ENCODE measurements at places on chromosomes 3 and 15.

GRCh38 chr15:99433026-99433756 lies 132.6 kb upstream of the MEF2A start:
- no peak for DNase-seq

- DNase-seq, result no peak
Observed at GRCh38 chr15:68432441-68433064, 590 bp upstream of the ITGA11 start.

DNA sequence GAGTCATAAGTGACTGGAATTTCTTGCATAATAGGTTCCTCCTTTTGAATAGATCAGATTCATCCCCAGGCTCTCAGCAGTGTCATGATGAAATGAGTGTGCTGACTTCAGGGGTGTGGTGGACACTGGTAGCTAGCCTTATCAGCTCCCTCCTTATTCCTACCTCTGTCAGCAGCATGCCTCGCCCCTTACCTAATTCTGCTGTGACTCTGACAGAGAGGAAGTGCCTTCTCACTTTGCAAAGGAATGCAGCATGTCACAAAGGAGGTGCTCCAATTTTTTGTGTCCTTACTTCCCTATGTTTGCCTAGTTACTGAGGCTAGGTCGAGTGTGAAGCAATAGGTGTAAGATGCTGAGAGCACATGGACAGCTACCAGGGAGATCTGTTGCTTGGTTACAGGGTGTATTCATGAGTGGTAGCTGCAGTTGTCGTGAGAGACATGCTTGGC lies 90.6 kb downstream of the TNFAIP8L3 start:
- no peak for DNase-seq

DNA sequence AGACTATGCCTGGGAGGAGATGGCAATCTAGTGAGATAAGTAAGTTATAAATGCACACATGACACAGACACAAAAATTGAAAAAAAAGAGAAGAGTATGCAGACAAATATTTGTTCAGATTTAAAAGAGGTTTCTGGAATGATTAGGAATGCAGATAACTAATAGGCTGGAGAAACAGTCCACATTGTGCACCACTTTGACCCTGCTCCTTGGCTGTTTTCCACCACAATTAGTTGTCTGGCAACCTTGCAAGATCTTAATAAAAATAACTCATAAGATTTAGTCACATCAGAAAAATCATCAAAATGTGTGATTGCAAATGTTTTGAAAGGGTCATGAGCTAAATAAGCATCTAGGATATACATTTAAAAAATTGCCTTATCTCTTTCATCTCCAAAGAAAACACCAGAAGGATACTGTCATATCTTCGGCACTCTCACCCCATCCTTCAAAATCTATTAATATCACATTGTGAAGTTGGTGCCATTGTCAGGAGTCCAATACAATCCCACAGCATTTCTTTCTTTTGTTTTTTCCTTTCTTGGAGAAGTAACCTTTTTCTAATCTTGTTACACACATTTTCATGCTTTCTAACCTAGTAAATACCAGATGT lies 153.7 kb upstream of the KCNMB2 start:
- DNase-seq, result no peak

DNA sequence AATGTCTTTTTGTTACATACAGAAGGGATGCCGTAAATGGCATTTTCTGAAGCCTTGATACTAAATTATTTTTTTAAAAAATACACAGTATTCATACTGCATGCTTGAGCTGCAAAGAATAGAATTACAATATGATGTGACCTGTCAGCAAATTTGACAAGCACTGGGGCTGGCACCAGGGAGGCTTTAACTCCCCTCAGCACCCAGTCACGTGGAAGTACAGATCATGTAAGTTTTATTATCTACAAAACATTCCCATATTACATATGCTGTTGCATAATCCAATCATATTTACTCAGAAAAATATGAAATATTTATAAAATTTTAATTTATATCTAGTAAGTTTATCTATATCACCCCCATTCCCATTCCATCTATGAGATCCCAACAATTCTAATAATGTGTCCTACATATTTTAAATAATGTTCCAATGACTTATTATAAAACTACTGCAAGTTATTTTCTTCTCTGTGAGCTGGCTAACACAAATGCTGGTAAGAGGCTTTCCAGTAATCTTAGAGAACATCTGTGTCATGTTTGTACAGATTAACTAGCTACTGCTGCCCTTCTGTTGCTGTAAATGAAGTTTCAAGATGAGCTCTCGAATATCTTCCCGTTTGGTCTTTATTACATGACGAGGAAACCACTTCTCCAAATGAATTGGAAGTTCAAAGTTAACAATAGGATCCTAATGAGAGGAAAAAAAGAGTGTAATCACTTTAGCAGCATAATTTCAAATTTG lies 5.2 kb upstream of the IMPG2 start:
- DNase-seq, result no peak

- DNase-seq, result no peak
Observed at GRCh38 chr3:157543501-157544035, 40.4 kb upstream of the VEPH1 start.

- no peak for DNase-seq
Observed at GRCh38 chr3:4943549-4943948, 35.7 kb upstream of the BHLHE40 start.

GRCh38 chr3:67073812-67074211 lies 75.7 kb downstream of the KBTBD8 start:
- no peak for DNase-seq

DNA sequence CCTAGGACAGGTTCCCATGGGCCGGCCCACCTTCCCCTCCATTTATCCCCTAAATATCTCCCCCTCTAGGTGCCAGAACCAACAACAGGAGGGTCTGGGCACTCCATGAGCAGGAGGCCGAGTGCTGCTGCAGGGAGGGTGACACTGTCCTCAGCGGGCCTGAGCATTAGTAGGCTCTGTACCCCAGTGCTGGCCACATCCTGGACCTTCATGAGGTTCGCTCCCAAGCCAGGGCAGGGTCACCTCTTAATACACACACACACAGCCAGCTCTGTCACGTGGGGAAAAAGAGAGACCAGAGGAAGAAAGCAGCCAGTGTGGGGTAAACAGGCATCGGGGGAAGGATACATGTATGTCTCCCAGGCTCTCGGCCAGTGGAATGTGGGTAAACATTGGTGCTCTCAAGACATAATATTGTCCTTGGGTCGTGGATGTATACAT lies 27.9 kb upstream of the SEMA3F start:
- DNase-seq, result no peak

- DNase-seq, result no peak
Observed at GRCh38 chr3:84978843-84979242, 20.1 kb downstream of the CADM2 start.

DNA sequence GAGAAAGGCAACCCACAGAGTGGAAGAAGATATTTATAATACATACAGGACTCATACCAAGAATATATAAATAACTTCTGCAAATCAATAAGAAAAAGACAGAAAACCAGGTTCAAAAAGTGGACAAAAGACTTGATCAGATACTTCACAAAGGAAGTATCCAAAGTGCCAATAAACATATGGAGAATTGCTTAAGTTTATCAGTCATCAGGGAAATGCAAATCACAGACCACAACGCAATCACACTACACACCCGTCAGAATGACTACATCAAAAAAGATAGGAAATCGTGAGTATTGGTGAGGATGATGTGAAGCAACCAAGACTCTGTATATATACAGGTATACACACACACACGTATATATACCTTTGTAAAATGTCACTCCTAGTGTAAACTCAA lies 180.6 kb downstream of the FAM43A start:
- DNase-seq, result no peak

GRCh38 chr15:81106560-81106959 lies 27.5 kb upstream of the CFAP161 start:
- peak; percentile 64 for DNase-seq

Data from putamen (tissue), 1 donor.